ENCODE measurements at places on chromosomes 11 and 22.

- no peaks in the 10 kb centered on the region for H3K36me3 ChIP-seq
- H3K4me3 ChIP-seq: no peak overlapping the region
- H3K27me3 ChIP-seq: no peaks in the 10 kb centered on the region
- H3K27ac ChIP-seq: no peak overlapping the region
These were observed 336.0 kb downstream of the CADM1 start for GRCh38 chr11:115168229-115168671.

DNA sequence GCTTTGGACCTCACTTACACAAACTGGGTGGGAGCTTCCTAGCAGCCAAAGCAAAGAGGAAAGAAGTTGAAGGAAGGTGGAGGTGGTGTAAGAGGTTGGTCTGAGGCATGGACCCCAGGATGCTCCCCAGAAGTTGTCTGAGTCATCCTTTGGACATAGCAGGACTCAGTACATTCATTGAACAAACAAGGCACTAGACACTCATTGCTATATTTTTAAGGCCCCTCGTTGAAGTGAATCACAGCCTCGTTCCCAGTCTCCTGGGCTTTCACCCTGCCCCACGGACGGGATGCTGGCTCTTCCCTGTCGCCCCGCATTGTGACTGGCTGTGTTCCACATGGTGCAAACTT lies 95.9 kb upstream of the FGF3 start:
- peaks cover 5% of the 10 kb centered on the region for H3K4me1 ChIP-seq
- DNase-seq: no peak
- no peak overlapping the region for H3K27ac ChIP-seq
- H3K27me3 ChIP-seq: peaks cover 39% of the 10 kb centered on the region
- no peaks in the 10 kb centered on the region for H3K36me3 ChIP-seq
- H3K4me3 ChIP-seq: no peak overlapping the region

GRCh38 chr22:44557064-44557748 lies 59.2 kb upstream of the RTL6 start:
- H3K4me1 ChIP-seq: no peaks in the 10 kb centered on the region
- H3K27me3 ChIP-seq: peaks cover 2% of the 10 kb centered on the region
- no peak for DNase-seq
- no peaks in the 10 kb centered on the region for H3K36me3 ChIP-seq
- H3K4me3 ChIP-seq: no peak overlapping the region

GRCh38 chr11:117911694-117912093 lies 17.5 kb downstream of the TMPRSS13 start:
- no peak overlapping the region for H3K27ac ChIP-seq
- peaks cover 5% of the 10 kb centered on the region for H3K27me3 ChIP-seq
- H3K36me3 ChIP-seq: no peaks in the 10 kb centered on the region
- no peak for DNase-seq
- H3K4me3 ChIP-seq: no peak overlapping the region

DNA sequence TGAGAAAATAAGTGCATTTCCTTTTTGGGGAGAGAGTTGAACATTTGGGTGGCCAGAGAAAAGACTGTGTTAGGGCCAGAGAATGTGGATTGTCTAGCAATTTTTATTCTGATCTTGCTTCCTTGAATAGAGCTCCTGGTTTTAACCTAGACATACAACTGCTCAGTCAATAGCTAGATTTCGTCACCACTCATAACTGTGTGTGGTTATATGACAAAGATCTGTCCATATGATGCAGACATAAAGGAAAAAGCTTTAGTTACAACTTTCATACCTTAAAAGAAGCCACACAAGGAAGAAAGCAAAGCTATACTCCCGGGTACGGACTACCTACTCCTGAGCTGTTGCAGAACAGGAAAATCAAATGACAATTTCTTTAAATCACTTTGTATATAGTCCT lies 37.2 kb downstream of the MS4A6A start:
- H3K27me3 ChIP-seq: no peaks in the 10 kb centered on the region
- H3K4me3 ChIP-seq: no peak overlapping the region
- H3K27ac ChIP-seq: no peak overlapping the region
- no peaks in the 10 kb centered on the region for H3K36me3 ChIP-seq
- no peaks in the 10 kb centered on the region for H3K4me1 ChIP-seq

- H3K27ac ChIP-seq: no peak overlapping the region
- no peak overlapping the region for H3K4me3 ChIP-seq
- no peak for DNase-seq
- no peaks in the 10 kb centered on the region for H3K36me3 ChIP-seq
- no peaks in the 10 kb centered on the region for H3K27me3 ChIP-seq
These were observed 104.2 kb downstream of the TEAD1 start for GRCh38 chr11:12778240-12778905.

DNA sequence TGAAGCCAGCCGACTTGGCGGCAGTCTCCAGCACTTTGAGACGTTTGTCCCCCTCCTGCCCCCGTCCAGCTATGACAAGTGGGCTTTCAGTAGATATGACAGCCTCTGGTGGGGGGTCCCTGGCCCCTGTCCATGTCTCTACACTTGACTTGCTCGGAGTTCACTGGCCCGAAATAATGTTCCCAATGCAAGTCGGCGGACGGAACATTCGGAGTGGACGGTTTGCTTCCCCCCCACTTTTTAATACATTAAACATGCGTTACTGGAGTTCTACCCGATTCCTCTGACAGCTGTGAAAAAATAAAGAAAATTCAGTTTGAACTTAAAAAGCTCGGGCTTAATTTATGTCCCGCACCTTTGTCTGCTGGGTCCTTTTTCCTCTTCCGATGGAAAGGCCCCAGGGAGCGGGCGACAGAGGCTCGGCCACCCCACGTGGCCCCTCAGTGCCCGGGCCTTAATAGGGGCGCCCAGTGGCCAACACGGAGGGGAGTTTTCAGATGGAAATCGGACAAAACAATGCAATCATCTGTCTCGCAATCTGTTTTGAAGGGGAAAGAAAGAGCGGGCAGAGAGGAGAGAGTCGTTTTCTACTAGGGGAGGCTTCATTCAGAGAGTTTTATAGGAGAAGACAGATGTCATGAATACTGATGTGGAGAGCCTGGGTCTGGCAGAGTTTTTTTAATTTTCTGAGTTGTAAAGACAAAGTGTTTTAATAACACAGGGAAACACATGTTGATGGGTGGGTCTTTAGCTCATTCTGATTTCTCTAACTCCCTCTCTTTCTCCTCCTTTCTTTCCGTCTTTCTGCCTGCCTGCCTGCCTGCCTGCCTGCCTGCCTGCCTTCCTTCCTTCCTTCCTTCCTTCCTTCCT lies 50.2 kb downstream of the SMIM38 start:
- no peaks in the 10 kb centered on the region for H3K27me3 ChIP-seq
- H3K4me1 ChIP-seq: no peaks in the 10 kb centered on the region
- no peaks in the 10 kb centered on the region for H3K36me3 ChIP-seq
- DNase-seq: no peak
- no peak overlapping the region for H3K27ac ChIP-seq

DNA sequence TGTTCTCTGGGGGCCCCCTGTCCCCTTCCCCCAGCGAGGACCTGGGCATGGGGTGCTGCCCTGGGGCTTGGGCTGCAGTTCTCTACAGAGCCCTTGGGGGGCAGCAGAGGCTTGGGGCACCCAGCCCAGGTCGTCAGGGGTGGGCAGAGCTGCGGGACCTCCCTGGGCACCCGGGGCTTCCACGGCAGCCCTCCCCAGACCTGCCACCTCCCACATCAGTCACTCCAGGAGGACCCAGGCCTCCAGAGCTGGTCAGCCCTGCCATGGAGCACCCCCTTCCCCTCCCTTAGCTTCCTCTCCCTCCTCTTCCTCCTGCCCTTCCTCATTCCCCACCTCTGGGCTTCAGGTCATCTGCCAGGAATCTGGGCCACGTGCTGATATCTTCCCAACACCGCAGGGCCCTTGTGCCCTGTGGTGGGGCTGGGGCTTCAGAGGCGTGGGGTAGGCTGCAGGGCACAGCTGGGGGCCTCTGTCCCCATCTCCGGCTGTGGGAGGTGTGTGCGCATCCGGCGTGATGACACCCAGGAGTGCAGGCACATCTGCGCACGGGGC lies 5.8 kb downstream of the TSPAN4 start:
- H3K36me3 ChIP-seq: no peaks in the 10 kb centered on the region
- peaks cover 31% of the 10 kb centered on the region for H3K4me1 ChIP-seq
- no peak overlapping the region for H3K4me3 ChIP-seq
- no peaks in the 10 kb centered on the region for H3K27me3 ChIP-seq
- peak; percentile 76 for DNase-seq

- no peaks in the 10 kb centered on the region for H3K27me3 ChIP-seq
- H3K27ac ChIP-seq: no peak overlapping the region
- no peak overlapping the region for H3K4me3 ChIP-seq
- no peaks in the 10 kb centered on the region for H3K36me3 ChIP-seq
- no peak for DNase-seq
These were observed 17.7 kb downstream of the MGAT3 start for GRCh38 chr22:39474351-39475111.

DNA sequence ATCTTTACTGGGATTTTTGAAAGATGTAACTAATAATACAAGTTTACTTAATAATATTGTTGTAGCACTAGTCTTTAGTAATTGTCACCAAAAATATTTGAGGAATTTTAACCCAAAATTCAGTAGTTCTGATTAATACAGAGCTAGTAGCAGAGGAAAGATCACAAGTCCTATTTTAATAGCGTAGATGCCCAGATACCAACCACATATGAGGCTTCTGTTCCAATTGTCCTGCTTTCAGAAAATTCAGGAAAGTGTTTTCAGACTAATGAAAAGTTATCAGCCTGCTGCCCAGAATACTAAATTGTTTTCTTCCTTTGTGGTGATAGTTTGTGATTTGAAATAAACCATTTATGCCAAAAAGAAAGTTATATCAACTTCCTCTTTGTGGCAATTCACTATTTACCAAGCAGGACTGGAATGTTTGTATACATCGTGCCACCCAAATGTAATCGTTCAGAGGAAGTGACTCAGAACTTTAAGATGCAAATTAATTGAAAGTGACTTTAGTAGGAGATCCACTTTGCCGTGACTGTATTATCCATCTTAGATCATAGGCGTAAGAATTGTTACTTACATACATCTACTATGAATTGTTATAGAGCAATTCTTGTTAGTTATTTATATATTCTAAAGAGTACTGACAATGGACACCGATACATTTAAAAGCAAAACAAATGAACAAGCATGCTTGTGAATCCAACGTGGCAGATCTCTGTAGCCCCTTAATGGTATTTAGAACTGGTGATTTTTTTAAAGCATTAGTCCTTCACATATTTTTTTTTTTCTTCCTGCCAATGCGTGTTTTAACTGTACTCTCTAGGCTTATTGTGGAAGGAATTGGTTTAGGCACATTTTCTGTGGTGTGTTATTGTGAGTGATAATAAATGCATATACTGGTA lies 231.0 kb downstream of the DDX10 start:
- H3K36me3 ChIP-seq: no peaks in the 10 kb centered on the region
- H3K4me3 ChIP-seq: no peak overlapping the region
- no peaks in the 10 kb centered on the region for H3K27me3 ChIP-seq
- no peak overlapping the region for H3K27ac ChIP-seq

DNA sequence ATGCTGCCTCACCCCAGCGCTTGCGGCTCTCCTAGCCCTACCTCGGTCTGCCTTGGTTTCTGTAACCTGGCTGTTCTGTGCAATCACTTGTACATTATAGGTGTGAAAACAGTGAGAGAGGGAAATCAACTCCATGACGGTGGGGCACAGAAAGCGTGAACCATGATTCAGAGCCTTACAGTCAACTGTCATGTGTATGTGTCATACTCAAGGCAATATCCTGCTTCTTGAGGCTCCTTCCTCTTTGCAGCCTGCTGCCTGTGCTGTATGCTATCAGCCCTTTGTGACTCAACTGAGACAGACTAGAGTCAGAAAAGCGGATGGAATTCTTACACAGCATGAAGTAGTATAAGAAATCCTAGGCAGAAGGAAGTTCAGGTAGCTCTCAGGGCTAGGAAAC lies 2.1 kb downstream of the NRIP3 start:
- no peaks in the 10 kb centered on the region for H3K36me3 ChIP-seq
- H3K27me3 ChIP-seq: peaks cover 2% of the 10 kb centered on the region
- peaks cover 19% of the 10 kb centered on the region for H3K4me1 ChIP-seq

GRCh38 chr22:47534804-47535410 lies 772.5 kb downstream of the TBC1D22A start:
- no peak for DNase-seq
- no peaks in the 10 kb centered on the region for H3K36me3 ChIP-seq
- no peaks in the 10 kb centered on the region for H3K4me1 ChIP-seq
- no peak overlapping the region for H3K4me3 ChIP-seq
- H3K27ac ChIP-seq: no peak overlapping the region

- DNase-seq: no peak
- H3K4me1 ChIP-seq: no peaks in the 10 kb centered on the region
- H3K4me3 ChIP-seq: no peak overlapping the region
These were observed 39.3 kb upstream of the APLNR start for GRCh38 chr11:57276169-57276970.

DNA sequence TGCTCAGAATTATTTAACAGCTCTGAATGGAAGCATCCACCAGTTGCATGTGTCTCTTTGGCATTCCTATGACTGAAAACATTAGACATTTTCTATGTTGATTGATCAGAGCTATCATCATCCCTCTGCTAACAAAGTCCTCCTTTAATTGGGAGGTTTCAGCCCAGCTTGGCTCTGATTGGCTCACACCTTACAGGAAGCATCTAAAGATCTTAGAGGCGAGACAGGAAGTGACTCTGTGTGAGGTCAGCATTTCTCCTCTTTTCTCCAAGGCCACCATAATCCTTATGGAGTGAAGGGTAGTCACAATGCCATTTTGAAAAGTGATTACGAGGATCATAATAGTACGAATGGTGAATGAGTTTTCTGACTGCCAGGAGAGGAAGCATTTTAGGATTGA lies 260.8 kb downstream of the MIAT start:
- H3K27me3 ChIP-seq: no peaks in the 10 kb centered on the region
- no peak overlapping the region for H3K4me3 ChIP-seq
- no peak overlapping the region for H3K27ac ChIP-seq
- DNase-seq: no peak

DNA sequence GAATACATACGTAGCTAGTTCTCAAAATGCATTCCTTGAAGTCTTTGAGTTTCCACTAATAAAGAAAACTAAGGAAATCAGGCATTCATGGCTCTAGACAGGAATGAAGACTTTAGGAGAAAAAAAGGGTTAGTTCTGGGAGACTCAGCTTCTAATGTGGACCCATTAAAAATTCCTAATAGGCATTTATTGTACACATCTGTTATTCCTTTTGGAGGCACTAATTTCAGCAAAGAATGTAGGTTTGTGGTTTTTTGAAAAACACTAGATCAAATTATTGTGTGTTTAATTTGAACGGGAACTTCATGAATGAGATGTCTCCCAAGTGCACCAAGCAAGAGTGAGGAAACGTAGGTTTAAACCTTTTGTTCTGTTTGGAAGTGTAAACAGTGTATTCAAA lies 42.7 kb downstream of the PARVA start:
- H3K27ac ChIP-seq: no peak overlapping the region
- H3K4me3 ChIP-seq: no peak overlapping the region
- DNase-seq: no peak
- H3K4me1 ChIP-seq: no peaks in the 10 kb centered on the region
- no peaks in the 10 kb centered on the region for H3K27me3 ChIP-seq

DNA sequence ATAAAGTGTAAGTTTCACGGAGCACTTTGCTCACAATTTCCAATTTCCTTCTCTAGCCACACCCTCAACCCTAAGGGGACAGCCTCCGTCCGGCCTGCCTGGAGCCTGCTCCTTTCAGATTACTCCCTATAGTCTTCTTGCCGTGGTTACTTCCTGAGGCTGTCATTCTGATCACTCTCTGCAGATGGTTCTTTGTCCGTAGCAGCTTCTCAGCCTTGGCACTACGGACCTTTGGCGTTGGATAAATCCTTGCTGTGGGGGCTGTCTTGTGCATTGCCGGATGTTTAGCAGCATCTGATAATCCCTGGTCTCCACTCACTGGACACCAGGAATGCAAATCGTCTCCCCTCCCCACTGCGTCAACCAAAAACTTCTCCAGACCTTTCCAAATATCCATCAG lies 447.5 kb upstream of the KIRREL3 start:
- H3K36me3 ChIP-seq: no peaks in the 10 kb centered on the region
- DNase-seq: no peak
- H3K27me3 ChIP-seq: no peaks in the 10 kb centered on the region
